ENCODE measurements at places on chromosomes 13 and 19. TPM values are rescaled to one million over a fixed set of nuclear protein-coding genes. Genes with fewer than 3 reads are reported as not detected.

MCF2L gene
- total RNA-seq, result 3.4 TPM

TEX26 gene
- total RNA-seq, result not detected

CHAMP1 gene
- total RNA-seq, result 34.8 TPM

SLC25A41 gene
- 0.40 TPM for total RNA-seq

ZNF439 gene
- total RNA-seq, result 19.9 TPM

TPTE2 gene
- not detected for total RNA-seq

CILP2 gene
- total RNA-seq, result 0.29 TPM

YJEFN3 gene
- 7.8 TPM for total RNA-seq

ZNF626 gene
- 17.2 TPM for total RNA-seq

TNFSF9 gene
- total RNA-seq, result 7.1 TPM

COX7A1 gene
- not detected for total RNA-seq

C3 gene
- total RNA-seq, result 0.44 TPM

VSTM2B gene
- total RNA-seq, result not detected

FBXO46 gene
- 36.3 TPM for total RNA-seq

INSL3 gene
- 4.1 TPM for total RNA-seq

VSTM1 gene
- not detected for total RNA-seq

PSG11 gene
- not detected for total RNA-seq

CPB2 gene
- total RNA-seq, result not detected

C5AR1 gene
- 1.7 TPM for total RNA-seq

ZNF738 gene
- total RNA-seq, result 22.2 TPM

ETHE1 gene
- 16.7 TPM for total RNA-seq

GRCh38 chr13:73325723-73326558, 267.1 kb downstream of the KLF5 start:
- no peak for DNase-seq

DNA sequence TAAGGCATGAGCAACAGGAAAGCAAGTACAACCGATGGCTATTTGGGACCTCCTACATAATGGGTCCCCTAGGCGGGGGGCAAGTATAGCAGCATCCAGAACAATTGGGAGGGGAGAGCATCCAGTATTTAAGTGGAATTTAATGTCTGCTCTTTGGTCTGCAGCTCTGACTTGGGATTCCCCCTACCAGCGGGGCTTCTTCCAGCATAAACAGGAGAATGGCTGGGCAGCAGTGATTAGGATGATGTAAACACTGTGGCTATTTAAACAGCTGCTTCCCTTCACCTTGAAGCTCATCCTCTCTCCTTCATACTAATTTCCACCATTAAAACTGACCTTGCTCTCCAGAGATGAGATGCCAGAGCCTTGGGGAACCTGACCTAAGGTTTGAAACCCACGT, 73.9 kb upstream of the OXGR1 start:
- DNase-seq, result no peak

DNA sequence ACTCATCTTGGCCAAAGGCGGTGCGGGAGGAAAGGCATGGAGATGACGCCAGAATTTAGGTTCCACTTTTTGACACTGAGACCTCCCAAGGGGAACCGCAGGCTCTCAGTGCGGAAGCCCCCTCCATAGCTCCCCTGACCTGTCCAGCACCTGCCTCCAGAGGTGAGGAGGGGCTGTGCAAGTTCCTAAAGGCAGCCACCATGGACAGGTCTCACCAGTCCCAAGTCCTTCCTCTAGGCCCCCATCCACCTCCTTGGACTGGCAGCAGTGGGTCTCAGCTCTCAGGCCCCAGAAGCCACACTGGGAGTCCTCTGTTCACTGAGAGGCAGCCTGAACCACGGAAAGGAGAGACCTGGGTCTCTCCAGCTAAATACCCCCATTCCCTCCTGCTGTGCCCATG, 31.6 kb upstream of the TSHZ3 start:
- no peak for DNase-seq

- no peak for DNase-seq
Observed at GRCh38 chr19:616747-617526, 16.4 kb downstream of the POLRMT start.

GRCh38 chr13:53821632-53822031, 793.0 kb downstream of the OLFM4 start:
- DNase-seq, result no peak

DNA sequence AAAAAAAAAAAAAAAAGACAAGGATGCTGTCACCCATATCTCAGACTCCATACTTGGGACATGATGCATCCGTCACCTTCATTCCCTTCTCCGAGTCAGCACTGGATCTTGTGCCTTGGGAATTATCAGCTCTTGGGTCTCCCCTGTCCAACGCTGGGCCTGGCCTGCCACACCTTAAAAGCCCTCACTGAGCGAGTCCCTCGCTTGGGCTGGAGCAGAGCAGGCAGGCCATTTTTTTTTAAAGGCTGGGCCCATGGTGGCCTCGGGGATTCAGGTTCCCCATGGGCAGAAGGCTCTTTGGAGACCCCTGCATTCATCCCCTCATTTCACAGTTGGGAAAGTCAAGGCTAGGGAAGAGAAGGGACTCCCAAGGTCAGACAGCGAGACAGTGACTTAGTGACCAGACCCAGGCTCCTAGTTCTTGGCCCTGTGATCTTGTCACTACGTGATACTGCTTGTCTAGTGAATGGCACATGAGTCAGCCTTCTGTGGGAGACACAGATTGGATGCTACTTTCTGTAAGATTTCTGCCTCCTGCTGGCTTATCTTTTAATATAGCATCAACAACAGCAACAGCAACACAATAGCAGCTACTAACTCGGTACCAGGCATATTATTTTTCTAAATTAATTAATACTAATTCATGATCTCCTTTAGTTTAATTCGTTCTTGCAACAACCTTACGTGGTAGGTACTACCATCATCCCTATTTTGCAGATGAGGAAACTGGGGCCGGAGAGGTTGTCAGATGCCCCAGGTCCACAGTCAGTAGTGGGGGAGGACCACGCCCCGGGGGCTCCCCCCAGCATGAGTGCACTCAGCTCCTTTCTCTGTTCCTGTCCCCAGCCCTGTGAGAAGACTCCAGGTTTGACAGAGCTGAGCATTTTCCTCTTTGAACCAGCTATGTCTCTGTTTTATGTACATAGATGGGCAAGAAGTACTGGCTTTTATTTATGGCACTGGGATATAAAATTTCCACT, 27.4 kb upstream of the ZNF536 start:
- DNase-seq, result no peak

GRCh38 chr13:110221406-110222117, 85.4 kb downstream of the COL4A1 start:
- DNase-seq, result no peak

- DNase-seq, result no peak
Observed at GRCh38 chr19:1123381-1123780, 19.6 kb downstream of the GPX4 start.

DNA sequence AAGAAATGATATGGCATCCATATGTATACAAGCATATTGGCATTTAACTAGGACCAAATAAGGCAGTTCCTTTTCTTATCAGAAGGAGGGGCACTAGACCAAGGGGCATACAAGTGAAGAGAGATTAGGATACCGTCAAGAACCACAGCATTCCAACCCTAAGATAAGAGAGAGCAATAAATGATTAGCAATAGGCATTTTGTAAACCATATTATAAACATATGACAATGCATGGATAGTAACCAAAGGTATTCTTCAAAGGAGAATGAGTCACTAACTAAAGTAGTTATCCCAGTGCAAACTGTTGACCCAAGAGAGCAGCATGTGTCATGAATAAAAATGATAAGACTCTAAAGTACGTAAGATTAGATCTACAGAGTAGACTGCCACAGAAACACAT, 500.9 kb upstream of the HTR2A start:
- no peak for DNase-seq

DNA sequence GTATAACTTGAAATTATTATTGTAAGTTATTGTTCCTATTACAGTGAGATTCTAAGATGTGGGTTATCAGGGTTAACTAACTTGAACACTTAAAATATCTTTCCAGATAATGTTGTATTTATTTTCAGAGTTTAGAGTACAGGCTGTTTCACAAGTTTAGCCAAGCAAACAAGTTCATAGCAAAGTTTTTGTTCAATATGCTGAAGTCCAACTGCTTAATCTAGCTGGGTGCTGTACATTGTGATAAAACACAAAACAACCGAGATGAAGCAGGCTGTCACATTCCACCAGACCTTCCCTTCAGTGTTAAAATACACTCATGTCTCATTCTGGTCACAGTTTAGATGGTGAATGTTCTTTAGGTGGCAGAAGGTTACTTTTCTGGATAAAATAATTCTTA, 148.0 kb upstream of the PCDH20 start:
- no peak for DNase-seq

GRCh38 chr13:110403315-110403714, 96.2 kb downstream of the COL4A2 start:
- DNase-seq, result no peak

GRCh38 chr13:42804244-42804874, 23.0 kb downstream of the FAM216B start:
- no peak for DNase-seq

GRCh38 chr13:24232037-24232436, 71.5 kb downstream of the SPATA13 start:
- no peak for DNase-seq

- DNase-seq, result no peak
Observed at GRCh38 chr13:40028446-40028845, 373.0 kb downstream of the COG6 start.

DNA sequence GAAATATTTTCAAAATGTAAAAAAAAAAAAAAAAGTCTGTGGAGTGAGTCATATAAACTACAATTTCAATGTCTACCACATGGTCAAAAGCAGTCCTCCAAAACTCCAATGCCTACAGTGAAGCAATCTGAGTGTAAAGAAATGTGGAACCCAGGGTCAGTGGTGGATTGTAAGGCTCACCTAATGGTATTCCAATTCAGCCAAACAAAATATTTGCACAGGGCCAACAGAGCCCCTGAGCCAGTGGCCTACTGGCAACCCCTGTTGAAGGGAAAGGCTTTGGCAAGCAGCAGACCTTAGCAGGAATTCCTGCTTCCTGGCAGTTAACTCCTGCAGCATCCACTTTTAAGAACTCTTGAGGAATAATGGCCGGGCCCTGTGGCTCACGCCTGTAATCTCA, 3.4 kb downstream of the DNMT1 start:
- no peak for DNase-seq

DNA sequence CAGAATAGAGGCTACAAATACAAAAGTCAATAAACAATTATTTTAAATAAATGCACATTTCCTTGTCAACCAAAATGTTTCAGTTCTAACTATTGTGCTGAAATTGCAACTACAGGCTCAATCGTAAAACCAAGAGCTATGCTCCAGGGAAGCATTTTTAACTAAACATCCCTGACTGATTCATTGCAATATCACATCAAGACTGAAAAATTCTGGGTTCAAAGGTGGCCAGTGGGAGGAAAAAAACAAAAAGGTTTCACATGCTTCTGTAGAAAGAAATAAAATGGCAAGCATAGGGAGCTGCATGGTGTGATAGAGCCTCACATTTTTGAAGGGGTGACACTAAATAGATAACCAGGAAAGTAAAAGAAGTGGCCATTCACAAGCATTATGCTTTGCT, 862.8 kb downstream of the PCDH9 start:
- DNase-seq, result no peak

GRCh38 chr19:29121684-29122083, 91.3 kb downstream of the UQCRFS1 start:
- no peak for DNase-seq

DNA sequence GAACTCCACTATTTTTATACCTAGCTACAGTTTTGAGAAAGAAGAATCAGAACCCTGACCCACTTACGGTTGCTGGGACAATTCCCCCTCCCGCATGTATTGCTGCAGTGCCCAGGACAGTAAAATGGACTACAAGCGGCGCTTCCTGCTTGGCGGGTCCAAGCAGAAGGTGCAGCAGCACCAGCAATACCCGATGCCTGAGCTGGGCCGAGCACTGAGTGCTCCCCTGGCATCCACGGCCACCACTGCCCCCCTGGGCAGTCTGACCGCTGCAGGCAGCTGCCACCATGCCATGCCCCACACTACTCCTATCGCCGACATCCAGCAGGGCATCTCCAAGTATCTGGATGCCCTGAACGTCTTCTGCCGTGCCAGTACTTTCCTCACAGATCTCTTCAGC, 46.0 kb downstream of the GARRE1 start:
- no peak for DNase-seq

GRCh38 chr19:9806803-9807202, 12.1 kb downstream of the FBXL12 start:
- no peak for DNase-seq

GRCh38 chr19:51789061-51789795, 5.7 kb upstream of the FPR3 start:
- no peak for DNase-seq

GRCh38 chr13:27130979-27131623, 40.5 kb downstream of the USP12 start:
- peak; percentile 28 for DNase-seq

DNA sequence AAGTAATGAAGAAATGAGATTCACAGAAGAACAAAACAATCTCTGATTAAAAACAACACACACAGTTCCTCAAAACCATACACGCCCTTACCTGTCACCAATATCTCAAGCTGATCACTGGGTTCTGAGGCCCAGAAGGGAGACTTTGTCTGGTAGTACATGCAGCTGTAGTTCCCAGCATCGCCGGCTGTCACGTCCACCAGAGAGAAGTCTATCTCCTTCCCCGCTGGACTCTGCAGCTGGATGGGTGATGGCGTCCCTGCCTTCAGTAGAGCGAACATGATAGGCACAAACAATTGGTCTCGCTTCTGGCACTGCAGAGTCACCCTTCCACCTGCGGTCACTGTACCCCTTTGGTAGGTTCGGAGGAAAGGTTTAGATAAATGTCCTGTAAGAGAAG, 7.3 kb downstream of the TARM1 start:
- no peak for DNase-seq

GRCh38 chr13:24176351-24177101, 16.0 kb downstream of the SPATA13 start:
- DNase-seq, result no peak

GRCh38 chr19:16016226-16017137, 59.8 kb upstream of the TPM4 start:
- DNase-seq, result no peak

DNA sequence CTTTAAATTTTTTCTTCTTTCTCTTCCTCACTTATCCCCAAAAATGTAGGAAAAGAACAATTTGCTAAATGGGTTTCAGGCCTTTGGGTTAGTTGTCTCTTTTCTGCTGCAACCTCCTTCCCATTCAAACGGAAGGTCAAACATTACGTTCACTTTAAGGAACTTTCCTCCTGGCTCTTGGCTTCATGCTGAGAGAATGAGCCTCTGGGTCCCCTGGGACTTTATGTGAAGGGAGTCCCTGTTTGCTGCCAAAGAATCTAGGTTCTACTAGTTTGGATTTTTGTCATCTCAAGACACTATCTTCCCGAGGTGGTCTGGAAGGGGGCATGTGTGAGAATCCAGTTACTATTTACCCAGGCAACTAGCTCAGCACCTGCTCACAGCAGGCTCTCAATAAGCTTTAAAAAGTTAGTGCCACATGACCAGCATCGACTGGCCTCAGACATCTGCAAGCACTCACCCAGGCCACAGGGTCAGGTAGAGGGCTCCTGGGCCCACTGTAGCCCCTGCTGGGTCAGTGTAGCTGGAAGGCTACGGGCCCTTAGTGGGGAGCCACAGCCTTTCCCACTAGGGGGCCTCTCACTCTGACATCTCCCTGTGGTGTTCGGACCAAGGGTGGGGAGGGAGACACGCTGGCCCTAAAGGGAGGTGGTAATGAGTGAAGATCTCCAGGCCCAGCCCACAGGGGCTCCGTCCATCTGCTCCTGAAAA, 40.5 kb downstream of the FAM124A start:
- DNase-seq, result no peak

Data from activated B cell treated with CpG ODN at 0.5 μM for 24 hours (primary cell).